Forelimb muscle (tissue), 1 donor: ENCODE measurements at places on chromosomes 13 and 19. TPM values are rescaled to one million over a fixed set of nuclear protein-coding genes. Genes with fewer than 3 reads are reported as not detected.

The CD209 gene
- 2.3 TPM for polyA plus RNA-seq

DNA sequence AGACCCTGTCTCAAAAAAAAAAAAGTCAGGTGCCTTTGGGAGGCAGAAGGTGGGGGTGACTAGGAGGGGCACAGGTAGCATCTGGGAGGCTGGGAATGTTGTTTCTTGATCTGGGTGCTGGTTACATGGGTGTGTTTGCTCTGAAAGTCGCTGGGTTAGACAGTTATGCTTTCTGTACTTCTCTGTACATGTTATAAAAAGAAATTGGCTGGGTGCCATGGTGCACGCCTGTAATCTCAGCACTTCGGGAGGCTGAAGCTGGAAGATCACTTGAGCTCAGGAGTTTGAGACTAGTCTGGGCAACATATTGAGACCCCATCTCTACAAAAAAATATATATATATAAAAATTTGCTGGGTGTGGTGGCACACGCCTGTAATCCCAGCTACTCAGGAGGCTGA lies 15.1 kb downstream of the NOSIP start:
- DNase-seq, result no peak

The RNF113B gene
- polyA plus RNA-seq, result not detected

GRCh38 chr19:58021541-58022282 lies 12.1 kb upstream of the ZSCAN1 start:
- DNase-seq, result peak; percentile 55

DNA sequence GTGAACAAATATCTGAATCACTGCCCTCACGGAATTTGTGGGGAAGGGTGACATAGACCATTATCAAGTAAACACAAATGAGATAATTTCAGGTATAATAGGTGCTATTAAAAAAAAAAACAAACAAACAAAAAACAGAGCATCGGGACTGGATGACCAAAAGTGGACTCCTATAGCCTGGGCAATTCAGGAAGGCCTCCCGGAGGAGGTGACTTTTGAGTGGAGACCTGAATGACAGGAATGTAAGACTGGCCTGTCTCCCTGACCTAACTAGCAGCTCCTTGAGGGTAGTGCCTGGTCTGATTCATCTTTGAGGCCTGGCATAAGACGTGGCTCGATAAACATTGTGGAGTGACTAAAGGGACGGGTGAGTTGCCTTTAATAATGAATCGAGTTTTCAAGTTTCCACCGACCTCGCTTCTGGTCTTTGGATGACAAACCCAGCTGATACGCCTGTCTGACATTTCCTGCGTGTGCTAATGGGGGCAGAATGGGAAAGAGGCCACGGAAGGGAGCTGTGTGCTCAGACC lies 6.8 kb downstream of the KLK10 start:
- DNase-seq, result no peak

- no peak for DNase-seq
Measured at GRCh38 chr19:50877338-50877737, 4.1 kb downstream of the KLK2 start.

DNA sequence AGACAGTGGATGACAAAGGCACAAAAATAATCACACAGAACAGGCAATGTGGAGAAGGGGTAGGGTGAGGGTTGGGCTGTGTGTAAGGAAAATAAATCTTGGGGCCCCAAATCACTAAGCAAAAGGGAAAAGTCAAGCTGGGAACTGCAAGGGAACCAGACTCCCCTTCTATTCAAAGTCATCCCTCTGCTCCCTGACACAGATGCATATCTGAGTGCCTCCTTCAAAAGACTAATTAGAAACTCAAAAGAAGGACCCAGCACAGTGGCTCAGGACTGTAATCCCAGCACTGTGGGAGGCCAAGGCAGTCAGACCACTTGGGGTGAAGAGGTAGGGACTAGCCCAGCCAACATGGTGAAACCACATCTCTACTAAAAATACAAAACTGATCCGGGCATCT lies 18.3 kb downstream of the ZNF611 start:
- no peak for DNase-seq

DNA sequence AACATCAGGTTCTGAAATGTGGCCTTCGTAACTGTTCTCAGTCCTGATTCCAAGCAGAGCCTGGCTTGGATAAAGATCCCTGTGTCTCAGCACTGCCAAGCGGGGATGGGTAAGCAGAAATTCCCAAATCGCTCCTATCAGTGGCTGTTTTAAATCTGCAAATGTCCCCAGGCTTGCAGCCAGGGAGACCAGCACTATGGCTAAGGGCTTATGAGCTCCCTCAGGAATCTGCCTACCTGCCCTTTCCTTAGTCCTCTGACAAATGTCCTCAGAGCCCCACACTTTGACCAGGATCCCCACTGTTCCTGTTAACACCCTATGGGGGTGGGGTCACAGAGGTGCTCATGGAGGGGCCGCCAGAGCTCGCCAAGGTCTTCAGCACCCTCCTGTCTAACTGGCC lies 1062.8 kb downstream of the UQCRFS1 start:
- no peak for DNase-seq

The RGCC gene
- polyA plus RNA-seq, result 17.1 TPM

DNA sequence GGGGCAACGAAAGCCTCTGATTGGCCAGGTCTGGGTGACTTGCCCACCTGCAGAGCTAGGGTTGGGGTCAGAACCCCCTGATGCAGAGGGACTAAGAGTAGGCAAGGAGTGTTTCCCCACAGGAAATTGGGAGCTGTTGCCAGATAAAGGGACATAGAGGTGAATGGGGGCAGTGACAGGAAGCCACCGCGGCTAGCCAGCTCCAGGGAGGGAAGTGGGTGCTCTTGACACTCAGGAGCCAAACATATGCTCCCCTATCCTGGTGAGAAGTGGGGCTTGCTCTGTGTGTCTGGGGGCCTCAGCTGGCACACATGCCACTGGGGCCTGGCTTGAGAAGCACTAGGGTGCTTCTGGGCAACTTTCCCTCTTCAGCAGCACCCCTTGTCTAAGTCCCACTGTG lies 26.0 kb downstream of the WDR88 start:
- no peak for DNase-seq

The FAM32A gene
- 63.2 TPM for polyA plus RNA-seq

DNA sequence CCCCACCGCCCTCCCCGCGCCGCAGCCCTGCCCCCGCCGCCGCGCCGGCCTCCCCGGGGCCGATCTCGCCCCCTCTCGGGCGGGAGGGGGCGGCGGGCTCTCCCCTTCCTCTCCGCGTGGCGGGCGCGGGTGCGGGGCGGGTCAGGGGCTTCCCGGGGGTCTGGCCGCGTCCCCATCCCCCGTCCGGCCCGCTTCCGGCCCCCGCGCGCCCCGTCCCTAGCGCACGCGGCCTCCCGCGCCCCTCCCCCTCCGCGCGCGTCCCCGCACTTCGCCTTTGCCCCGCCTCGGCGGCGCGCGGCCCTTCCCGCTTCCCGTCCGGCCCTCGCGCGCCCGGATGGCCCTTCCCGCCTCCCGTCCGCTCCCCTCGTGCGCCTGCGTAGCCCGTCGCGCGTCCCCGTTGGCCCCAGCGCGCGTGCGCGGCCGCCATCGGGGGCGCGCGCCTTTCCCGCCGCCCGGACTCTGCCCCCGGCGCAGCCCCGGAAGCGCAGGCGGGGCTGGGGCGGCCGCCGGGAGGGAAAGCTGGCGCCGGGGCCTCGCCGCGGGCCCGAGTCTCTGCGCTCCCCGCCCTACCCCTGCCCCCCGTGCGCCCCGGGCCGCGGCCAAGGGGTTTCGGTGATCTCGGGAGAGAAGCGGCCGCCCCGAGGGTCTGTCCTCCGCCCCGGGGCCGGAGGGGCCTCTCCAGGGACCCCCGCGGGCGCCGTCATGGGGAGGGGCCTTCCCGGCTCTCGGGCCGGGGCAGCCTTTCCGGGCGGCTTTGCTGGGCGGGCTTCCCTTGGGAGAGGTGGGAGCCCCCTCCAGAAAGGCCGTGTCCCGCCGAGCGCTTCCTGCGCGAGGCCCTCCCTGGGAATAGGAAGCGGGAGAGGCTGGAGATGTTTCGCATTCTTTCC lies 519 bp downstream of the PTBP1 start:
- peak; percentile 71 for DNase-seq

DNA sequence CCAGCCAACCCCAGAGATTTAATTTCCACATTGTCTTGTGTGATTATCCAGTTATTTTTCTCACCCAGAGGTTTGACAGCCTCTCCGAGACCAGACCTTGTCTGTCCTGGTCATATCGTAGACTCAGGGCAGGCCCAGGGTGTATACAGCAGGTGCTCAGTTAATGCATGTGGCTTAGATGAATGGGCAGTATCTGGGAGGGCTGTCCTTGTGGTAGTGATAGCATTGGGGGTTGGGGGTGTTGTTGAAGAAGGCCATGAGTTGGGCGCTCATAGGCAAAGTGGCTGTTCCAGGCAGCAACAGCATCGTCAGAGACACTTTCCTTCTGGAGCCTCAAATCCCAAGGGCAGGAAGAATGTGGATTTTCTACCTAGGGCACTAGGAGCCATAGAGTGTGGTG lies 16.9 kb downstream of the MAST3 start:
- no peak for DNase-seq

The CBLC gene
- polyA plus RNA-seq, result not detected

GRCh38 chr19:4122480-4122879 lies 1.4 kb downstream of the MAP2K2 start:
- no peak for DNase-seq

DNA sequence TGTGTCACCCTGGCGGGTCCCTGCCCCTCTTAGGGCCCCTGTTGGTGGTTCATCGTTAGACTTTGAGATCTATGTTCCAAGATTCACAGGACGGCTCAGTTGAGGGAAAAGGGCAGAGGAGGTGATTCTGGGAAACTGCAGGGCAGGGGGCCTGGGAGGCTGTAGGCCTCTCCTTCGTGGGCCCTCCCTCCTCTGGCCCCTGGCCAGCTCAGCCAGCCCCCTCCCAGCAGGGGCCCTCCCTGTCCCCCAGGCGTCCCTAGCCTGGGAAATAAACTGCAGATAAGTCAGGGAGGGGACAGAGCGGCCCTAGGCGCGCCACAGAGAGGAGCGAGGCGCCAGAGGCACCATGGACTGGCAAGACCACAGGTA lies 6.5 kb downstream of the HIF3A start:
- no peak for DNase-seq

The EHD2 gene
- polyA plus RNA-seq, result 91.5 TPM

The RDH8 gene
- polyA plus RNA-seq, result not detected

- DNase-seq, result no peak
Measured at GRCh38 chr13:109096101-109096500, 466.7 kb downstream of the MYO16 start.

The PRKACA gene
- 501 TPM for polyA plus RNA-seq

DNA sequence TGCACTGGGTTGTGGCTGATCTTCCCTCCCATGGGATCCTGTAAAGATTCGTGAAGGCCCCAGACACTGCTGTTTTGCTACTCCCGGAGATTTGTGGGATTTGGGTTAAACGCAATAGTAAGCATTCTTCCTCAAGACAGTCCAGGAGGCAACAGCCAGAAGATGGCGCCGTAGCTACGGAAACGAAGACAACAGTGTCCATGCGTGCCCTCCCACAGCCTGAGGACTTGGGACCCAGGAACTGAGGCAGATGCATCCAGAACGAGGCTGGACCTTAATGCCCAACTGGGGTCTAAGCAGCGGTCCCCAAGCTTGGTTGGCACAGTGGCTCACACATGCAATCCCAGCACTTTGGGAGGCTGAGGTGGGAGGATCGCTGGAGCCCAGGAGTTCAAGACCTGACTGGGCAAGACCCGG lies 57.6 kb upstream of the ZNF507 start:
- peak; percentile 41 for DNase-seq

DNA sequence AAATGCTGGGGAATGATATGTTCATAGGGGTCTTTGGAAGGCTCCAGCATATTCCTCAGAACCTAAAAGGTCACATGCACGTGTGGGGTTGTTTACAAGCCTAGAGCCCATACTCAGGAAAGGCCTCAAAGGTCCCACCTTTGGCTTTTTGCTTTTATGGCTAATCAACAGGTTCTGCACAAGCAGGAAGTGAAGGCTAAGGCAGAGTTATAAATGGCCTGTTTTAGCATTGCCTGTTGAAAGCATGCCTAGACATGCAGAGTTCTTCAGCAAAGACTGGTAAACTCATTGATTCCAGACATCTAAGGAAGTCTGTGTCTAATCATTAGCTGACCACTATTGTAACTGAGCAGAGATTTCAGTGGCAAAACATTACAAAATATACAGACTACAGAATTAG lies 198.3 kb downstream of the KCNRG start:
- DNase-seq, result no peak

DNA sequence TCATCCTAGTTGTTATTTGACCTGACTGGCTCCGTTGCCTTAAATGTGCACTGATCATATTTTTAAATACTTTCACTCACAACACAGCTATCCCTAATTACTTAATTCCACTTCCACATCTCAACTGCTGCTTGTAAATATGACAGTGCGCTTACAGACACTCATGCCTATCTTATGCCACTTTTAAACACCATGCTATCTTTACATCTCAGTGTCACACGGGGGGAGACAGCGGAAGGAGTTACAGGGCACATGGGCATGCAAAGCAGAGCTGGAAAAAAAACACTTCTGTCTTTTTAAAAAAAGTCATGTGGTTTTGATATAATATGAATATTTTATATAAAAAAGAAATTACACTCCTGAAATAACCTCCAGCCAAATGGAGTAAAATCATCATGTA lies 44.1 kb downstream of the SMAD9 start:
- DNase-seq, result no peak

- DNase-seq, result peak; percentile 76
Measured at GRCh38 chr13:37526710-37527473, 71.7 kb downstream of the POSTN start.

The PGLYRP1 gene
- polyA plus RNA-seq, result 0.85 TPM

The ATP4A gene
- polyA plus RNA-seq, result not detected

The KLK10 gene
- 0.18 TPM for polyA plus RNA-seq

- DNase-seq, result no peak
Measured at GRCh38 chr19:38806371-38806770, 6.4 kb downstream of the LGALS4 start.

- no peak for DNase-seq
Measured at GRCh38 chr19:52662631-52663030, 24.5 kb upstream of the ZNF83 start.

- DNase-seq, result no peak
Measured at GRCh38 chr19:10374931-10375330, 5.4 kb downstream of the TYK2 start.

DNA sequence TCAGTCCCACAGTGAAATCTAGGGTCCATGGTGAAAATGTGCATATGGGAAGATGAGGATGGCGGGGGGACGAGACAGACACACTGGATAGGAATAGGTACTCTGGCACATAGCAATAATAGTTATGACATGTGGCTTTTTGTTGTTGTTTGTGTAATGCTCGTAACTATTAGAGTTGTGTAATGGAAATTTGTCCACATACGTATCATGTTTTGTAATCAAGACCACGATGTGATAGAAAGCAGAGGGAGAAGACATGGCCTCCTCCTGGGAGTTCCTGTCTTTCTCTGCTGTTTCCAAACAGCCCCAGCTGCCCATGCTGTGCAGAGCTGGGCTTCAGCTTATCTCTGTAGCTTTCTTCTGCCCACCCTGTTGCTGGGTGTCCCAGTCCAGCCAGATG lies 185.3 kb upstream of the TMTC4 start:
- no peak for DNase-seq

The IL4I1 gene
- polyA plus RNA-seq, result 1.0 TPM

- no peak for DNase-seq
Measured at GRCh38 chr19:55489711-55490477, 1.7 kb downstream of the SSC5D start.

The RETN gene
- 3.0 TPM for polyA plus RNA-seq

GRCh38 chr19:18388100-18388959 lies 2.4 kb downstream of the GDF15 start:
- no peak for DNase-seq

- DNase-seq, result no peak
Measured at GRCh38 chr19:49438261-49438660, 3.1 kb downstream of the SLC17A7 start.

GRCh38 chr13:93687261-93687660 lies 460.7 kb downstream of the GPC6 start:
- DNase-seq, result no peak

The ZNF99 gene
- 0.24 TPM for polyA plus RNA-seq
